Mesothelial cell of epicardium (in vitro differentiated cells): ENCODE measurements at places on chromosomes 5 and 9.

DNA sequence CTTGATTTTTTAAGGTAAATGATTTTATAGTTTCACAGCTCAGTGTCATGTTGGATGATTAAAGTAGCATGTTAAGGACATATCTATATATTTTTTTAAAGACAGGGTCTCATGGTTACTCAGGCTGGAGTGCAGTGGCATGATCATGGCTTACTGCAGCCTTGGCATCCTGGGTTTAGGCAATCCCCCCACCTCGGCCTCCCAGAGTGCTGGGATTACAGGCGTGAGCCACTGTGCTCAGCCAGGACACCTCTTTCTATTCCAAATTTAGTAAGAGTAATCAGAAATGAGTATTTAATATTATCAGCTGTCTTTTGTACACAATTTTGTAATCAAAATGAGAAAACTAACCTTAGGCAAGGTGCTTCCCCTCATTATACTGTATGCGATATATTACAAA is 38.6 kb upstream of the LRRTM2 start:
- DNase-seq = no peak
- H3K4me1 ChIP-seq = peaks cover 9% of the 10 kb centered on the region

DNA sequence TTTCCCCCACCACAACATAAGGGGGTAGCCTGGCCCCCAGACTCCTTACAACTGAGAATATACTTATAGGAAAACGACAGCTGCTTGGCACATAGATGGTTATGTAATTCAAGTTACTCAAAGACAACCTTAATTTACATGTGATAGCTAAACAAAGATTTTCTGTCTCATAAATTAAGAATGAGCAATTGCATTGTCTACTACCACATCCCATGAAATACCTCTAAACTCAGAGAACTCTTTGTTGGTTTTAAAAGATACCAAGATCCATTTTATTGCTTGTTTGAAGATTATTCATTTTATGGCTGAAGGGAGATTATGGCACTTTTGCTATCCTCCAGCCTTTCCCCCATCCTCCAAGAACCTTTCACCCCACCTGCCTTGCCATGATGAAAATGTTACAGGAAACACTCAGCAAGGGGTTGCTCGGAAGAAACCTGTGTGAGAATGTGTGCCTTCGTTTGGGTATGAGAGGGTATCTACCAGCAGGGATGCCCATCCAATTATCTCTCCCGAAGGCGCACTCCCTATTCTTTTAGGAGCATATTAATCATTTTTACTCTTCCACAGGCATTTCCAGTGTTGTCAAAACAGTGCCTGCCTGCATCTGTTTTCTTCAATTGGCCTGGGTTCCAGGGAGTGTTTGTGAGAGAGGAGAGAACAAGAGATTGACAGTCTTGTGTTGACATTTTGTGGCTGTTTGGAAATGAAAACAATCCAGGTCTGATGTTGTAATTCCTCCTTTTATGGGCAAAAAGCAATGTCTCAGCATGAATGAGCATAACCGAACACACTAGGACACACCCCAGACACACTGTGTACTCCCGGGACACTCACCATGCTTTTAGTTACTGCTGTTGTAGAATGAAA is 208.0 kb upstream of the ANKRD55 start:
- no peak overlapping the region for H3K4me3 ChIP-seq
- no peaks in the 10 kb centered on the region for H3K27me3 ChIP-seq
- H3K27ac ChIP-seq = no peak overlapping the region
- peaks cover 4% of the 10 kb centered on the region for H3K36me3 ChIP-seq
- no peak for DNase-seq

DNA sequence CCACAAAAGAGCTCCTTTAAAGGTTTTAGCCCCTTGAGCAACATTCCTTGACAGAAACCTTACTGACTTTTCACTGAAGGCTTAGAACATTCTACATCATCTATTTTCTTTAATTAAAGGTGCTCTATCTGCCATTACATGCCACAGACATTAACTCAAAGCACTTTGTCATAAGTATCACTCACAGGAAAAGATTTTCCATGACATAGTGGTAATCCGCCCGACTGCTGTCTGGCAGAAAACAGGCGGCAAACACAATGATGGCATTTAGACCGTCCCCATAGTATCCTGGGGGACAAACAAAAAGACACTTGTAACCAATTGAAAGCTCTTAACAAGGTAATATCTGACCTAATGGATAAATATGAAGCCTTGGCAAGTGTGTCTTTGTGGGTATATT is 126.2 kb upstream of the PCA3 start:
- H3K36me3 ChIP-seq = no peaks in the 10 kb centered on the region
- peaks cover 23% of the 10 kb centered on the region for H3K4me1 ChIP-seq
- peak overlapping the region; percentile 9 for H3K27ac ChIP-seq
- no peak for DNase-seq
- H3K27me3 ChIP-seq = no peaks in the 10 kb centered on the region
- no peak overlapping the region for H3K4me3 ChIP-seq

- DNase-seq = no peak
- H3K4me1 ChIP-seq = no peaks in the 10 kb centered on the region
- H3K36me3 ChIP-seq = no peaks in the 10 kb centered on the region
- peaks cover 62% of the 10 kb centered on the region for H3K27me3 ChIP-seq
These were observed 56.7 kb upstream of the PCA3 start for GRCh38 chr9:76707510-76707909.

DNA sequence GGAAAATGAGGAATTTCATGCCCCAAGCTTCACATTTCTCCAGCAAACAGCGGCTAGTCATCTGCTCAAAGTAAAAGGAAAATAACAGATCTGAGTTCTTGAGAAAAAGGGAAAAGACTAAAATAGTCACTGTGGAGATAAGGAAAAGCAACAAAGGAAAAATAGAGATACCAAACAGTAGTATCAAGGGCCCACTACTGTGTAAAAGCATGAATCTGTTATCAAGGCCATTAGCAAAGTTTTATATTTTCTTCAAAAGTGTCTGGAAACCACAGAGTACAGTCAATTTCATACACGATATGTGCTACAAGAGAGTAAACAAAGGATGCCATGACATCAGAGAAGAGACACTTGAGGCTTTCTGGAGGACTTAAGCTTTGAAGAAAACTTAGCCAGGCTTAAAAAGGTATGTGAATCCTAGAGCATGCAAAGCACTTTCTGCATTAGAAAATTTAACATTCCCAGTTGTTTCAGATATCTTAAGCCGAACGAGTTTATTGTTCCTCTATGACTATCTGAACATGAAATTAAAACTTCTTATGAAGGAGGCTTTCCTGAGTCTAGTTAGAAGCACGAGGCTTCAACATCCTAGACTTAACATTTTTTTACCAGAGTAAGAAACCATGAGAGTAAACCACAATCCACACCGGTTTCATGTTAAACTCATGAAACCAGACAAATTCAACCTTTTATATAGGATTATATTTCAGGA is 1.2 kb downstream of the TTC33 start:
- H3K36me3 ChIP-seq = peaks cover 26% of the 10 kb centered on the region
- no peak for DNase-seq
- no peak overlapping the region for H3K4me3 ChIP-seq

DNA sequence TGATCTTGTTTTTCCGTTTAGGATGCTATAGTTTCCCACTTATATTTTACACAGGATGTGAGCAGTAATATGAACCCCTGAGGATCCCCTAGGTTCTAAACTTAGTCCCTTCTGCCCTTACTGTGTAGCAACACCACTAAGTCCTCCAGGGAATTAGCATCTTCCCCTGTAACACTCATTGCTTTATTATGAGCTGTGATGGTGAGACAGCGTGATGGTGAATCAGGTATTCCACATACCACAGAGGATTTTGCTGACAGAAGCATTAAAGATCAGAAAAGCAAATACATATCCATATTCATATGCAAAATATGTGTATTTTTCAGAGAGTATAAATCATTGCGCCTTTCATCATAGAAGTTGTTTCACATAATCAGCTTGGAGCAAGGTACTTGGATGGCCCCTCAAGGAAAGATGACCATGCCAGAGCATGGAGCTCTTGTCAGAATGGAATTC is 317.0 kb downstream of the ICE1 start:
- H3K27me3 ChIP-seq = peaks cover 11% of the 10 kb centered on the region
- no peak for DNase-seq
- no peak overlapping the region for H3K4me3 ChIP-seq
- H3K36me3 ChIP-seq = no peaks in the 10 kb centered on the region
- H3K27ac ChIP-seq = no peak overlapping the region
- no peaks in the 10 kb centered on the region for H3K4me1 ChIP-seq

- H3K27ac ChIP-seq = no peak overlapping the region
- DNase-seq = no peak
- H3K4me1 ChIP-seq = no peaks in the 10 kb centered on the region
- H3K4me3 ChIP-seq = no peak overlapping the region
These were observed 8.8 kb downstream of the HTR4 start for GRCh38 chr5:148645527-148645926.

GRCh38 chr9:14822666-14823065 is 87.6 kb downstream of the FREM1 start:
- no peak for DNase-seq
- no peak overlapping the region for H3K4me3 ChIP-seq
- H3K36me3 ChIP-seq = peaks cover 49% of the 10 kb centered on the region
- no peaks in the 10 kb centered on the region for H3K27me3 ChIP-seq

DNA sequence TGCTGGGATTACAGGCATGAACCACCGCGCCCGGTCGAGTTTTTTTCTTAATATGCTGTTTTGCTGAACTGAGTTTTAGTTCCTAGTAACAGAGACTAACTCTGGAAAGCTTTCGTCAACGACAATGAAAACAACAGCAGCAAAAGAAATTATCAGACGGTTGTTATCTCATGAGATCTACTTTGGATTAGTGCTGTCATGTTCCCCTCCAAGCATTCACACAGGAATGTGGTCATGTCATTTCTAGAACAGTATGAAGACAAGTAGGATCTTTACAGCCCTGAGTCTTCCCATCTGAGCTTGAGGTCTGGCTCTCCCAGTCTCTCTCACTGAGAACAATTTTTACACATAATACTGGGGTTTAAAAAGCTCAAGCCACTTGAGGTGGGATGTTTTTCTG is 4.0 kb upstream of the ANKRD33B start:
- no peak overlapping the region for H3K4me3 ChIP-seq
- peaks cover 39% of the 10 kb centered on the region for H3K4me1 ChIP-seq
- peaks cover 16% of the 10 kb centered on the region for H3K27me3 ChIP-seq
- H3K27ac ChIP-seq = peak overlapping the region; percentile 65
- no peaks in the 10 kb centered on the region for H3K36me3 ChIP-seq

GRCh38 chr9:33340186-33340585 is 49.9 kb downstream of the NFX1 start:
- H3K27ac ChIP-seq = no peak overlapping the region
- peaks cover 55% of the 10 kb centered on the region for H3K36me3 ChIP-seq
- H3K27me3 ChIP-seq = no peaks in the 10 kb centered on the region
- no peak overlapping the region for H3K4me3 ChIP-seq
- DNase-seq = no peak
- no peaks in the 10 kb centered on the region for H3K4me1 ChIP-seq

GRCh38 chr5:158265931-158266700 is 407.2 kb upstream of the CLINT1 start:
- H3K4me3 ChIP-seq = no peak overlapping the region
- peaks cover 25% of the 10 kb centered on the region for H3K4me1 ChIP-seq
- H3K27me3 ChIP-seq = peaks cover 3% of the 10 kb centered on the region

GRCh38 chr5:168401880-168402279 is 84.4 kb upstream of the RARS1 start:
- H3K27me3 ChIP-seq = no peaks in the 10 kb centered on the region
- H3K4me3 ChIP-seq = no peak overlapping the region
- H3K27ac ChIP-seq = peak overlapping the region; percentile 93
- peaks cover 40% of the 10 kb centered on the region for H3K4me1 ChIP-seq

- no peak for DNase-seq
- H3K27ac ChIP-seq = no peak overlapping the region
- no peaks in the 10 kb centered on the region for H3K27me3 ChIP-seq
- H3K4me3 ChIP-seq = no peak overlapping the region
These were observed 4.5 kb downstream of the ZNF608 start for GRCh38 chr5:124741711-124742496.

DNA sequence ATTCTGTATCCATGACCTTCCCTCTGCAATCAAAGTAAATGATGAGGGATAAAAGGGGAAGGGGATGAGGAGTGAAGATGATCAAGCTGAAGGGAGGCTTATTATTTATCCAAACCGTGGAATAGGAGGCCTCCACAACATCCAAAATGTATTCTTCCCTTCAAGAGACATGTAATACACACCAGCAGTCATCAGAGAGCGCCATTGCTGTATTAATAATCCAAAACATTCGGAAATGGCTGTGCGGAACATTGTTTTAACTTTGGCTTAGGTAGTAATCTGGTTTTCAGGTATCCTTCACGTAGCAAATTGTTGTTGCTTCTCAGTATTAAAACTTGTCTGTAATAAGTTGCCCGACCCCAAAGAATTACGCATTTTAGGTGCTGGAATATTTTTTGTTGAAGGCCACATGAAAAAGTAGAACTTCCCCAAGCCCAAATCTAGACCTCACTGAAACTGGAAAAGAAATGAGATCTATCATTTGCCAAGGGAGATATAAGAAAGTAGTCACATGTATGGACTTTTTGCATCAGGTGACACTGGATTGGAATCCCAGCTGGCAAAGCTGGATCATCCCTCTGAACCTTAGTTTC is 2.6 kb upstream of the BOD1 start:
- peaks cover 31% of the 10 kb centered on the region for H3K4me1 ChIP-seq
- H3K27me3 ChIP-seq = no peaks in the 10 kb centered on the region
- H3K4me3 ChIP-seq = no peak overlapping the region

DNA sequence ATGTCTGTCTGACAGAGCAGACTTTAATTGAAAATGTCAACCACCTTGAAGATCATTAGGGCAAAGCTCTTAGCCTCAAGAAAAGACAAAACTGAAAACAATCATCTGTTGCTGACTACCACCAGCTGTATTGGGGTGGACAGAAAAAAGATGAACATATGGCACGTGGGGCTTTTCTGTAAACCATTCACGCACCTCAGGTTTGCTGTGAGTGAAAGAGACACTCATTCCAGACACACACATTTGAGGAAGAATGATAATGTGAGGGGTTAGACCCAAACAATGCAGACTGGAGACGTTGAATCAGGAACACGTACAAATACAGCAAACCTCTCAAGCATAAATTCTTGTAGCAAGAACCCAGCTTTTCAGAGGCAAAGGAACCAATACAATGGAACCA is 158.7 kb downstream of the EBF1 start:
- no peak overlapping the region for H3K27ac ChIP-seq
- peaks cover 65% of the 10 kb centered on the region for H3K27me3 ChIP-seq
- H3K4me1 ChIP-seq = no peaks in the 10 kb centered on the region
- H3K36me3 ChIP-seq = no peaks in the 10 kb centered on the region
- H3K4me3 ChIP-seq = no peak overlapping the region

DNA sequence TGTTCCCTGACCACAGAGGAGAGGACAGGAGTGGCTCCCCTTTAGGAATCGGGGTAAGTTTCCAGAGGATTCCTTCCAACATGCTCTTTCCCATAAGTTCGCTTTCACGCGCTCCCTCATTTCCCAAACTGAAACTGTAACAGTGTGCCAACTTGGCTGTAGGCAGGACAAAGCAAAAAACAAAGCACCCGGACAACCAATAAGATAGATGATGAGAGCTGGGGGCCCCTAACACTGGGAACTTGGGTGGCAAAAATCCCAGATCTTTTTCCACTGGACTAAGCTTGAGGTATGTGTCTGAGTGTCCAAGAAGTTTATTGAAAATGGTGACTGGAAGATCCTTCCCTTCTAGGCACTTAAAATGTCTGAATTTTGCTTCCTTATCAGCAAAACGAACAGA is 258.7 kb upstream of the IL12B start:
- no peak for DNase-seq
- no peak overlapping the region for H3K27ac ChIP-seq
- no peak overlapping the region for H3K4me3 ChIP-seq
- no peaks in the 10 kb centered on the region for H3K4me1 ChIP-seq

- H3K27me3 ChIP-seq = peaks cover 2% of the 10 kb centered on the region
- H3K4me1 ChIP-seq = peaks cover 29% of the 10 kb centered on the region
- no peak for DNase-seq
- no peak overlapping the region for H3K27ac ChIP-seq
- no peak overlapping the region for H3K4me3 ChIP-seq
- H3K36me3 ChIP-seq = no peaks in the 10 kb centered on the region
These were observed 176.7 kb upstream of the DMAC1 start for GRCh38 chr9:7976167-7976755.

- H3K36me3 ChIP-seq = no peaks in the 10 kb centered on the region
- H3K27ac ChIP-seq = no peak overlapping the region
- H3K27me3 ChIP-seq = peaks cover 2% of the 10 kb centered on the region
These were observed 63.0 kb downstream of the PTTG1 start for GRCh38 chr5:160484678-160485077.
